ENCODE measurements at places on chromosomes 12 and 14. TPM values are rescaled to one million over a fixed set of nuclear protein-coding genes. Genes with fewer than 3 reads are reported as not detected.

Gene GXYLT1
- total RNA-seq = 13.8 TPM

Gene APOF
- total RNA-seq = not detected

Gene KRT86
- not detected for total RNA-seq

Gene TMEM30B
- under 0.01 TPM for total RNA-seq

Gene ZNF140
- total RNA-seq = 27.0 TPM

Gene ABCC9
- total RNA-seq = under 0.01 TPM

Gene GPR135
- total RNA-seq = 1.1 TPM

Gene RASSF8
- 40.6 TPM for total RNA-seq

Gene BCDIN3D
- 2.5 TPM for total RNA-seq

Measured in bladder microvascular endothelial cell (primary cell).